ENCODE measurements at places on chromosomes 16 and 17. TPM values are rescaled to one million over a fixed set of nuclear protein-coding genes. Genes with fewer than 3 reads are reported as not detected.

Gene CEP20
- 46.1 TPM for total RNA-seq

Gene MYL4
- total RNA-seq, result not detected

- H3K36me3 ChIP-seq, result peaks cover 9% of the 10 kb centered on the region
- DNase-seq, result no peak
- H3K4me3 ChIP-seq, result peak overlapping the region; percentile 71
- H3K27ac ChIP-seq, result peak overlapping the region; percentile 78
- no peaks in the 10 kb centered on the region for H3K27me3 ChIP-seq
Observed at GRCh38 chr16:739560-740458, 988 bp downstream of the CIAO3 start.

DNA sequence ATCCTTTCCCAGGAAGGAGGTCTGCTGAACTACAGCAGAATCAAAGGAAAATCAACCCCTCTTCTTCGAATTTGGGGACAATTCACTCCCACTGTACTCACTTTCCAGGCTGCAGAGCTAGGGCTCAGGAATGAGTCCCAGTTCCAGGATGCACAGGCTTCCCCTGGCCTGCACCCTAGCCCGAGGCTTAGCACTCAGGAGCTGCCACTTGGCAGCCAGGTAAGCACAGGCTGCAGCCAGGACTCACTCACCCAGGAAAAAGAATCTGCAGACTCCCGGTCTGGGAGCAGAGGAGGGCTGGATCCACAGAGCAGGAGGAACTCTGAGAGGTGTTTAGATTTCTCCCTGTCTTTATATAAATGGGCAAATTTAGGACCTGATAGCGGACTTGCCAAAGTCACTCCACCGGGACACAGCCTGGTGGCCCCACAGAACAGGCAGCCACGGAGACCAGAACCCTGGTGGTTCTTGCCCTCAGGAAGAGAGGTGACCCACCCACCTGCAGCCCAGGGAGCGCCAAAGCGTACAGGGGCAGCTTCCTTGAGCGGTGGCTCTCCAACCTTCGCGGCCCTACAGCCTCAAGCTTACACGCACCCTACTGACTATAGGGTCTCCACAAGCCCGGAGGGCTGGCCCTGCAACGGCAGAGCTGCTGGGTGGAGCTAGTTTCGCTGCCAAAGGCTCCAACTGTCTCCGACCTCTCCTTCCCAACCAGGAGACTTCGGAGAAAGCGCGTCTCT is 4.8 kb downstream of the CBLN1 start:
- peaks cover 19% of the 10 kb centered on the region for H3K27me3 ChIP-seq
- H3K36me3 ChIP-seq, result no peaks in the 10 kb centered on the region
- H3K4me3 ChIP-seq, result no peak overlapping the region
- H3K4me1 ChIP-seq, result no peaks in the 10 kb centered on the region
- no peak overlapping the region for H3K27ac ChIP-seq

DNA sequence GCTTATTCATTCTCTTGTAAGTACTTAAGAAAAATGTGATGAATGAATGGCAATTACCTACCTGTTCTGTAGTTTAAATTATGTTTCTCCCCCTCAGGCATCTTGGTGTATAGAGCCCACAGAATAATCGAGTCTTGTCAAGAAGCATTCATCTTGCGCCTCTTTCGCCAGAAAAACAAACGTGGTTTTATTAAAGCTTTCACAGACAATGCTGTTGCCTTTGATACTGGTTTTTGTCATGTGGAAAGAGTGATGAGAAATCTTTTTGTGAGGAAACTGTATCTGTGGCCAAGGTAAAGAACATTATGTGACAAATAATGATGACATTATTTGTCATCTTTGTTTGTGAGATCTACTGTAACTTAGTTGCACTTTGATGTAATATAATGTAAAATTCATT is 6.5 kb downstream of the ERCC4 start:
- DNase-seq, result no peak
- no peak overlapping the region for H3K27ac ChIP-seq
- no peaks in the 10 kb centered on the region for H3K27me3 ChIP-seq

DNA sequence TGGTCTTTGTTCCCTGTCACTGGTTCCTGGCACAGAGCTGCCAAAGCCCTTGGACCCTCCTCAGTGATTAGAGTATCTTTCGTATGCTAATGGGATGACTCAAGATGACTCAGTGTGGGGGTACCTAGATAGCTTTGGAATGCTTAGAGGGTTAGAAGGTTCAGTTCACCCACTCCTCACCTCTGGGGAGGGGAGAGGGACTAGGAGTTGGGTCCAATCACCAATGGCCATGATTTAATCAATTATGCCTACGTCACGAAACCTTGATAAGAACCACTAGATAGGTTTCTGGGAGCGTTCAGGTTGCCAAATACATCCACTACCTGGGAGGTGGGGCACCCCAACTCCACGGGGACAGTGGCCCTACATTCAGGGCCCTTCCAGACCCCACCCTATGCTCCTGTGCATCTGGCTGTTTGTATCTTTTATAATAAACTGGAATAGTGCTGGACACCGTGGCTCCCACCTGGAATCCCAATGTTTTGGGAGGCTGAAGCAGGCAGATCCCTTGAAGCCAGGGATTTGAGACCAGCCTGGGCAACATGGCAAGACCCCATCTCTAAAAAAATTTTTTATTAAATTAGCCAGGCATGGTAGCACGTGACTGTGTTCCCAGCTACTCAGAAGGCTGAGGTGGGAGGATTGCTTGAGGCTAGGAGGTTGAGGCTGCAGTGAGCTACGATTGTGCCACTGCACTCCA is 29.2 kb upstream of the LITAF start:
- no peak overlapping the region for H3K4me3 ChIP-seq
- peaks cover 56% of the 10 kb centered on the region for H3K4me1 ChIP-seq
- no peaks in the 10 kb centered on the region for H3K27me3 ChIP-seq
- H3K27ac ChIP-seq, result no peak overlapping the region
- no peak for DNase-seq

DNA sequence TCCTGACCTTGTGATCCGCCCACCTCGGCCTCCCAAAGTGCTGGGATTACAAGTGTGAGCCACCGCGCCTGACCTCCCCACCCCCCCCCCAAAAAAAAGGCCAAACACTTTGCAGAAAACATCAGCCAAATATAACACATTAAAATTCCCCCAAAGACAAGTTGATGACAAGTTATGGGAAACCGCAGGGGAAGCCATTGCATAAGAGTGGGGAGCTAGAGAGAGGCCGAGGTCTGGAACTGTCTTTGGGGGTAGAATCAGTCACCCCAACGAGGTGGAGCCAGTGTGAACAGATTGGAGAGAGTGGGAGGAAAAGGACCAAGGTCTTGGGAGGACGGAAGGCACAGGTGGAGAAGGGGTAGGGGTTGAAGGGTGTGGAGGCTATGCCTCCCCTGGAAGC is 2.8 kb downstream of the DRC3 start:
- no peaks in the 10 kb centered on the region for H3K27me3 ChIP-seq
- H3K4me3 ChIP-seq, result no peak overlapping the region
- no peak overlapping the region for H3K27ac ChIP-seq

- no peak overlapping the region for H3K4me3 ChIP-seq
- no peaks in the 10 kb centered on the region for H3K4me1 ChIP-seq
- H3K36me3 ChIP-seq, result no peaks in the 10 kb centered on the region
- no peaks in the 10 kb centered on the region for H3K27me3 ChIP-seq
- no peak for DNase-seq
Observed at GRCh38 chr17:51684214-51684613, 423.9 kb downstream of the UTP18 start.

DNA sequence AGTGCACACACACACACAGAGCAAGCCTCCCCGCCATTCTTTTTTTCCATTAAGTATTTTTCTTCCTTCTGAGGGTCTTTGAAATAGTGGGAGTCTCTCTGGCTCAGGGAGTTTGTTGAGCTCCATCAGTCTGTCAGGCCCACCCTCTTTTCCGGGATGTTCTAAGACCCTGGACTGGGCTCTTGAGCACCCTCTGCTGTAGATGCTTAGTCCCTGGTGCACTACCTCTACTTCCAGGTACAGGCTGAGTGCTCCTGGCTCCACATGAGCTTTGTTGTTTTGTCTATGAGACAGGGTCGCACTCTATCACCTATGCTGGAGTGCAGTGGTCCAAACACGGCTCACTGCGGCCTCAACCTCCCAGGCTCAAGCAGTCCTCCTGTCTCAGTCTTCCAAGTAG is 20.7 kb downstream of the LIMD2 start:
- no peaks in the 10 kb centered on the region for H3K27me3 ChIP-seq
- H3K4me3 ChIP-seq, result no peak overlapping the region
- no peak for DNase-seq
- H3K36me3 ChIP-seq, result peaks cover 21% of the 10 kb centered on the region
- H3K27ac ChIP-seq, result no peak overlapping the region

DNA sequence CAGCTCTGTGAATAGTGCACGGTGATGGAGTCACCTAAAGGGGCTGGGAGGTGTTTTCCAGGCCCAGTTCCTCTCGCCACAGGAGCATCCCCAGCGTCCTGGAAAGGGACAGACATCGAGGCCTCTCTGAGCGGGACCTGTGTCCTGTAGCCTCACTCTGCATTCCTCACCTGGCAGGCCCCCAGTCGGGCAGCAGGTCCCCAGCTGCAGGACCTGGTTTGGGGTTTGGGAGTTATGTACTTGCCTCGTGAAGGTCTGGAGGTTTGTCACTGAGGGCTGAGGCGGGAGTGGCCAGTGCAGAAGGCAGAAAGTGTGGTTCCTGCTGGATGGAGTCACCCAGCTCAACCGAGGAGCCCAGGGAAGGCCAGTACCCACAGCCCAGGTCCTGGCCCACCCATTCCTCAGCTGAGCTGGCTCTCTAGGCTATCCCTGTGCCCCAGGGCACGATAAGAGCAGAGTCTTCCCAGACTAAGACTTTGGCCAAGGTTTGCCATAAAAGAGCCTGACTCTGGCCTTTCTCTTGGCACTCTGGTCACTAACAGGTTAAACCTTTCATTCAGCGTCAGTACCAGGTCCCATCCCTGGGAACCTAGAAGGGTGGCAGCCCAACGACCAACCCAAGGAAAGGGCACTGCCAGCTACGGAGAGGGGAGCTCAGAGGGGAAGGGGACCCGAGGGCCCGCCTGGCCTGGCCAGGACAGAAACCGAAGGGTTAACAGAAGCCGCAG is 24.4 kb downstream of the TBX4 start:
- no peaks in the 10 kb centered on the region for H3K27me3 ChIP-seq
- no peak overlapping the region for H3K27ac ChIP-seq
- H3K4me3 ChIP-seq, result no peak overlapping the region
- H3K4me1 ChIP-seq, result no peaks in the 10 kb centered on the region
- no peaks in the 10 kb centered on the region for H3K36me3 ChIP-seq

DNA sequence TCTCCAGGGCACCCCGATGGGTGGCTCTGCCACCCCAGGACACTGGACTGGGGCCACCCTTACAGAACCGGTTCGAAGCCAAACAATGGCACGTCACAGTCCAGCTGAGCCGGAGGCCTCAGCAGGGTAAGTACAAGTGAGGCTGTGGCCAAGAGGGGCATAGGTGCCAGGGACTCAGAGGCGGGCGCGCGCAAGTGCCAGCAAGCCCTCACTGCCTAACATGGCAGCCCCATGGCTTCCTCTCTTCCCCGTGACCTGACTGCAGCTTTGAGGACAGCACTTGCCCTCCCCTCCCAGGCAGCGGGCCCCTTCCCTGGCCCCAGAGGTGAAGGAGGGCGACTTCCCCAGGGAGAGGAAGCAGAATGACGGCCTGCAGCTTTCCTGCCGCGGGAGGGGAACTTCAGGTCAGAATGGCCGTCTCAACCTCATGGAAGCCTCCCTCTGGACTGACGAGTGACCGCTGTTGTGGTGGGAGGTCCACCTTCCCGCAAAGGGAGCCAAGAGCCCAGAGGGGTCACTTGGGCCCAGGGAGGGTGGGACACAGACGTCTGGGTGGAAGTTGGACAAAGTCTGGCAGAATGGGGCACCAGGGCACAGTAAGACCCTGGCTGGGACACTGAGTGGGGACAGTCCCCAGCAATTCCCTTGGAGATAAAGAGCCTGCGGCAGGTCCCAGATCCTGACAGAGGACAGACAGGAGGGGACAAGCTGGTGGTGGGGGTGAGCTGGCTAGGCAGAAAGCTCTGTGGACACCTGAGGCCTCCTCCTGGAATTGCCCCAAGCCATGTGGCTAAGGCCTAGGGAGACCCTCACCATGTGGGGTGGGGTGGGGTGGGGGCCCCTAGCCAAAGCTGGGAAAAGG is 52.1 kb upstream of the TOB1 start:
- peaks cover 41% of the 10 kb centered on the region for H3K4me1 ChIP-seq
- H3K36me3 ChIP-seq, result no peaks in the 10 kb centered on the region
- H3K27me3 ChIP-seq, result no peaks in the 10 kb centered on the region
- no peak overlapping the region for H3K4me3 ChIP-seq
- H3K27ac ChIP-seq, result peak overlapping the region; percentile 69
- no peak for DNase-seq

- no peak overlapping the region for H3K4me3 ChIP-seq
- DNase-seq, result no peak
- no peaks in the 10 kb centered on the region for H3K4me1 ChIP-seq
Observed at GRCh38 chr16:897200-897543, 73.6 kb downstream of the LMF1 start.

DNA sequence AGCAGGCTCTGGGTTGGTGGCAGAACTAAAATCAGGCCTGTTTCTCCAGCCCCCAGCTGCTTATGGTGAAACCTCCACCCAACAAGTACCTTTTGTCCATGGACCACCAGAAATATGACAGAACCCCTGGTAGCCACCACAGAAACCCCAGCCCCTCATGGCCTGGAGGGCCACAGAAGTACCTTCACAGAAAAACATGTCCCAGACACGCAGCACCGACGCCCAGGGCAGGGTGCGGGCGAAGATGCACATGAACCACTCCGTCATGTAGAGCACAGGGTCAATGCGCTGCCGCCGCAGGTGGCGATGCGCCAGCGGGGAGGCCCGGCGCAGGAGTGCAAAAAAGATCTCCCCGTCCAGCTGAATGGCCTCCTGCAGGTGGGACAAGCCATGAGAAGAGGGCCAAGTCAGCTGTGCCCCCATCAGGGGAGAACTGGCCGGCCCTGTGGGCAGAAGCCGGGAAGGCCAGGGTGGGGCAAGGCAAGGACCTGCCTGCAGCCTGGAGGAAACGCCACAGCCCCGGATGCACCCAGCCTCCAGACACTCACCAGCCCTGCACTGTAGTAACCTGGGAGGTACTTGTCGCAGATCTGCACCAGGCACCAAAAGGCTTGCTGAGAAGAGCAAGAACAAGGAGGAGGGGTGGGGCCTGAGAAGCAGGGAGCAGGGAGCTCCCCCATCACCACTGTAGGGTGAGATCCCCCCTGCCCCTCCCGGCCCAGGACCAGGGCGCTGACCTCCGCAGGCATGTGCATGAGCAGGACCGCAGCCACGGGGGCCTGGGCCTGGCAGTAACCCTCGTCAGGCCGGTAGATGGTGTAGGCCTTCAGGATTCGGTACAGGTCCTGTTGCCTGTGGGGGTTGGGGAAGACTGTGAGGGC is 4.1 kb upstream of the CD2BP2 start:
- H3K27me3 ChIP-seq, result no peaks in the 10 kb centered on the region
- peaks cover 13% of the 10 kb centered on the region for H3K4me1 ChIP-seq
- H3K27ac ChIP-seq, result no peak overlapping the region
- DNase-seq, result no peak

GRCh38 chr17:58360296-58361063 is 8.5 kb upstream of the SUPT4H1 start:
- no peak overlapping the region for H3K27ac ChIP-seq
- H3K4me1 ChIP-seq, result no peaks in the 10 kb centered on the region
- H3K27me3 ChIP-seq, result no peaks in the 10 kb centered on the region
- no peak for DNase-seq
- no peak overlapping the region for H3K4me3 ChIP-seq

- DNase-seq, result no peak
- no peak overlapping the region for H3K4me3 ChIP-seq
- H3K27me3 ChIP-seq, result no peaks in the 10 kb centered on the region
- peak overlapping the region; percentile 25 for H3K27ac ChIP-seq
- no peaks in the 10 kb centered on the region for H3K36me3 ChIP-seq
Observed at GRCh38 chr17:31511580-31511979, 120.1 kb downstream of the RAB11FIP4 start.

All from CD8-positive, alpha-beta memory T cell (primary cell).